Chondrocyte (in vitro differentiated cells): ENCODE measurements at places on chromosomes 16 and 17. TPM values are rescaled to one million over a fixed set of nuclear protein-coding genes. Genes with fewer than 3 reads are reported as not detected.
A peak's percentile ranks its signal among the peaks of the same experiment; 100 is the strongest.

GRCh38 chr16:75702242-75702641 is 981 bp upstream of the DUXB start:
- peaks cover 5% of the 10 kb centered on the region for H3K27me3 ChIP-seq
- no peak for DNase-seq
- no peak overlapping the region for H3K27ac ChIP-seq
- no peak overlapping the region for H3K4me3 ChIP-seq
- no peaks in the 10 kb centered on the region for H3K36me3 ChIP-seq

- H3K27me3 ChIP-seq = no peaks in the 10 kb centered on the region
- H3K4me1 ChIP-seq = peaks cover 14% of the 10 kb centered on the region
- H3K36me3 ChIP-seq = no peaks in the 10 kb centered on the region
- DNase-seq = no peak
These were observed 15.3 kb downstream of the CA7 start for GRCh38 chr16:66859397-66860068.

DNA sequence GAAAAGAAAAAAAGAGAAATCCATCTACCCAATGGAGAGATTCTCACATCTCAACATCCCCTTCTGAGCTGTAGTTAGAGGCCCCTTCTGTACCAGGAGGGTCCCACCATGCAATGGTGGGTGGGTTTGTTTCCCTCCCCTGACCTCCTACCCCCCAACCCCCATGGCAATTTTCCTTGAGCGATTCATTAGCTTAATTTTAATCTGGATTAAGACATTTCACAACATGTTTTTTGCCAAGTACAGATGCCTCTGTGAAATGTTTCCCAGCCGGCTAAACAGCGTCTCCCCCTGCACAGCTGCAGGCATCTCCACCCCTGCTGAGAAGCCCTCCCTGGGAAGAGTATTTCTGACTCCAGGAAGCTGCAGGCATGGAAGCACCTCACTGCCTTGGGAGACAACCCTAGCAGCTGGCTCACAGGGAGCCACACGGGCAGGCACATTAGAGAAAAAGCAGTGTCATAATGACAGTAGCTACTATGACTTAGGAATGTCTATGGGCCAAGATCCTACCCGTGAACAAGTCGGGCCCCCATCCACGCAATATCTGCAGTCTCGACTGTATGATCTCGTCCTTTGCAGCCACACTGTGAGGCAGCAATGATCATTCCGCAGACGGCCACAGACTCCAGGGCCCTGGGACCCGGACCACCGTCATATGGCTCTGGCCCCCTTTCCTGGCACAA is 117.3 kb downstream of the ADCY9 start:
- H3K4me3 ChIP-seq = peak overlapping the region; percentile 23
- peak overlapping the region; percentile 93 for H3K27ac ChIP-seq
- H3K4me1 ChIP-seq = peaks cover 32% of the 10 kb centered on the region
- H3K27me3 ChIP-seq = no peaks in the 10 kb centered on the region
- no peak for DNase-seq

DNA sequence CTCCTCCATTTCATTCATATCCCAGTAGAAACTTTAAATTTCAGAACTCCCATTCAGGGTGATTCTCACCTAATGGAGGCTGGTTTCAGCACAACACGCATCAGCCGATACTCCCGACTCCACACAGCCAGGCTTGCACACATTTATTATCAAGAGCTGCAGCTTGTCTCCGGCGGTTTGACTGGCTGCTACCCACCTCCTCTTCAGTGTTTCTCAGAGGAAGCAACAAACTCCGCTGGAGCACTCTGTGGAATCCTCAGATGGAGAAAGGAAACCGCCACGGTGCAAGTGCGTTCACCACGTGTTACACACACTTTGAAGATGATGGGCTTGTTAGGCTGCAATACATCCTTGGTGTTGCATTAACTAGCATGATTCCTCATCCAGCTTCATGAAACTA is 39.7 kb upstream of the NUDT7 start:
- peaks cover 18% of the 10 kb centered on the region for H3K27me3 ChIP-seq
- no peaks in the 10 kb centered on the region for H3K4me1 ChIP-seq
- DNase-seq = no peak
- H3K4me3 ChIP-seq = no peak overlapping the region

- peak overlapping the region; percentile 91 for H3K27ac ChIP-seq
- peaks cover 1% of the 10 kb centered on the region for H3K36me3 ChIP-seq
- H3K4me1 ChIP-seq = peaks cover 46% of the 10 kb centered on the region
- no peak overlapping the region for H3K4me3 ChIP-seq
- DNase-seq = no peak
These were observed 1.2 kb downstream of the KRTAP2-3 start for GRCh38 chr17:41058741-41059140.

GRCh38 chr17:45246861-45247428 is 14.9 kb downstream of the SPATA32 start:
- no peak overlapping the region for H3K27ac ChIP-seq
- H3K4me1 ChIP-seq = peaks cover 19% of the 10 kb centered on the region
- H3K36me3 ChIP-seq = no peaks in the 10 kb centered on the region
- DNase-seq = no peak
- peak overlapping the region; percentile 77 for H3K4me3 ChIP-seq

GRCh38 chr17:60094754-60095153 is 16.0 kb upstream of the HEATR6 start:
- H3K27me3 ChIP-seq = no peaks in the 10 kb centered on the region
- peaks cover 26% of the 10 kb centered on the region for H3K4me1 ChIP-seq

The MIS12 gene
- 12.2 to 16.0 TPM (median 14.0 TPM) in 3 replicates for total RNA-seq

DNA sequence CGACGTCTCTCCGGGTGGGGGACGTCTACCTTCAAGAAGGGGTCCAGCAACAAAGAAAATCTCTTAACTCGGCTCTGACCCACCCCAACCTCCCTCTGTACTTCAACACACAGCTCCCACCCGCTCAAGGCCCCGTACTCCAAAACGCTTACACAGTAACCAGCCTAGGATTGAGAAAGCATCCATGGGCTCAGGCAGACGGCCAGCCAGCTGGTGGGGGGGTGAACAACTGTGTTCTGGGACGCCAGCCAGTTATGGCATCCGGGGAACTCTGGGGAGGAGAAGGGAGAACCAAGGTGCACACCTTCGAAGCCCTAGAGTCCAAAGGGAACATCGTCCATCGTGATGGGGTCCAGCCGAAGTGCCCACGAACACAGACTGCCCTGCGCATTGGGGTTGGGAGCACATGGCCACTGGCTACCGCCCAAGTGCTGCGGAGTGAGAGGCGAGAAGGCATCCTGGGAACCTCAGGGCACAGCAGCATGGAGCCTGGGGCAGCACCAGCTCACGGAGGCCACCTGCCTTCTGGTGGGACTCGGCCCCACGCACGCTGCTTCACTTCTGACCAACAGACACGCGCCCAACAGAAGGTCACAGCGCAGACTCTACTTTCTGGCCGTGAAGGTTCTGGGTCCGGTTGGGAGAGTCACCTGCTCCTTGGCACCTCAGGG is 14.3 kb downstream of the SLC16A3 start:
- no peaks in the 10 kb centered on the region for H3K27me3 ChIP-seq
- peak overlapping the region; percentile 88 for H3K27ac ChIP-seq
- H3K4me1 ChIP-seq = peaks cover 81% of the 10 kb centered on the region
- H3K36me3 ChIP-seq = peaks cover 25% of the 10 kb centered on the region
- DNase-seq = no peak

DNA sequence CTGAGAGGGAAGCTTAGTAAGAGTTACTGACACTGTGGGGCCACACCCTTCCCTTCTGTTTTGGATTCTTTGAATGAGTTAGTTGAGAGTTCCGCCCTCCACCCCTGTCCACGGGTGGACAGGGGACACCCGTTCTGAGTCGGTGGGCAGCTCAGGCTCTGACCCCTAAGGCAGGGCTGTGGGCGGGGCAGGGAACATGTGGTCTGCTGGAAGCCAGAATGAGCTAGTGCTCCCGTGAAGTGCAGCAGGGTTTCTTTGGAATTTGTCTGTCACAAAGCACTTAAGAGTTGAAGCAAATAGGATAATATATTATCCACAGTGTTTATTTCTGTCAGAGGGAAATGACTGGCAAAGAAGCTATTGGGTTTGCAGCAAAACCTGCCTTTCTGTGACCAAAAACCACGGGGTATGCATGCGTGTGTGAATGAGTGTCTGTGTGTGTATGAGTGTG is 90.1 kb downstream of the CLEC16A start:
- no peak for DNase-seq
- peaks cover 8% of the 10 kb centered on the region for H3K4me1 ChIP-seq
- no peaks in the 10 kb centered on the region for H3K27me3 ChIP-seq
- H3K4me3 ChIP-seq = no peak overlapping the region
- no peak overlapping the region for H3K27ac ChIP-seq

The RPS2 gene
- 1,605 to 1,878 TPM (median 1,662 TPM) in 3 replicates for total RNA-seq

DNA sequence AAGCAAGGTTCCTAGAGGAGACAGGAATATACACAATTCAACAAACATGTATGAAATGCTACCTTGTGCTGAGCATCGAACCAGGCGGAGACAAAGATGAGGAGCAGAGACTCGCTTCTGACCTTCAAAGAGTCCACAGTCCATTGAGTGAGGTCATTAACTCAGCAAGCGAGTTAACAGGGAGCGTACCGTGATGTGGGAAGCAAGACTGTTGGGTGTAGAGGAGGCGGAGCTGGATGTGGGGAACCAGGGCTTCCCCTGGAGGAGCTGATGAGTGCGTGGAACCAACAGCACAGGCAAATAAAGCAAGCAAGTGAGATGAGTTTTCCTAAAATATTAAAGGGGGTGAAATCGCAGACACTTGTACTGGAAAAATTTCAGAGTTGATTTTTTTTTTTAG is 65.0 kb downstream of the NXN start:
- H3K36me3 ChIP-seq = peaks cover 5% of the 10 kb centered on the region
- DNase-seq = no peak
- peak overlapping the region; percentile 13 for H3K27ac ChIP-seq

The TAC4 gene
- not detected in 3 replicates for total RNA-seq

DNA sequence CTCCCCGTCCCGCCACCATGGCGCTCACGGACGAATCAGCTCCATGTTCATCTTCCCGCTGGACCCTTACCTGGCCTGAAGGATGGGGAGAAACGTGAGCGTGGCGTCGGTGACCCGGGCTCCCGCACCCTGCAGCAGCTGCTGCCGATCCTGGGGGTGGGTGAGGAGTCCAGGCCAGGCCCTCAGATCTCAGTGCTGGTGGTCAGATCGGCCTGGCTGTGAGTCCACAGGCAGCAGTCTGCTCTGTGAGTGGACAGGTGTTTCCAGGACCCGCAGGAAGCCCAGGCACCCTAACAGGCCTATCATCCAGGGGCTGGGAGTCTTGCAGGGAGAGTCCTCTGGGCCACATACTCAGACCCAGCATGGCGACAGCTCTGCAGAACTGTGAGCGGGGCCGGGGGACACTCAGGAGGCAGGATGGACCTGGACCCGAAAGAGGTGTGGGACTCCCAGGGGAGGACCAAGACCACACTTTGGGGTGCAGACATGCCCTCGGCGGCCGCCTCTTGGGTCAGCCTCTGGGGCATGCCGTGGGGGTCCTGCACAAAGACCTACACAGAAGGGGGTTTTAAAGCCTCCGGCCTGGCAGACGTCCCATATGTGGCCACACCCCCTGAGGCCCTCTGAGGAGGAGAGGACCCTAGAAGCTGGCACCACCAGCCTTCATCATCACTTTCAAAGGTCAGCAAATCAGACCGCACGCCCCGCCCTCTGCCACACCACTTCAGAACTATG is 27.2 kb upstream of the ZNF469 start:
- no peak overlapping the region for H3K27ac ChIP-seq
- peaks cover 8% of the 10 kb centered on the region for H3K4me1 ChIP-seq
- no peak overlapping the region for H3K4me3 ChIP-seq
- DNase-seq = peak; percentile 79
- peaks cover 4% of the 10 kb centered on the region for H3K27me3 ChIP-seq

GRCh38 chr17:7839876-7840261 is 5.9 kb downstream of the KDM6B start:
- H3K4me3 ChIP-seq = no peak overlapping the region
- no peak for DNase-seq
- peaks cover 1% of the 10 kb centered on the region for H3K36me3 ChIP-seq
- H3K27me3 ChIP-seq = no peaks in the 10 kb centered on the region
- peaks cover 60% of the 10 kb centered on the region for H3K4me1 ChIP-seq
